ENCODE measurements at places on chromosomes 6 and 20. TPM values are rescaled to one million over a fixed set of nuclear protein-coding genes. Genes with fewer than 3 reads are reported as not detected.

DNA sequence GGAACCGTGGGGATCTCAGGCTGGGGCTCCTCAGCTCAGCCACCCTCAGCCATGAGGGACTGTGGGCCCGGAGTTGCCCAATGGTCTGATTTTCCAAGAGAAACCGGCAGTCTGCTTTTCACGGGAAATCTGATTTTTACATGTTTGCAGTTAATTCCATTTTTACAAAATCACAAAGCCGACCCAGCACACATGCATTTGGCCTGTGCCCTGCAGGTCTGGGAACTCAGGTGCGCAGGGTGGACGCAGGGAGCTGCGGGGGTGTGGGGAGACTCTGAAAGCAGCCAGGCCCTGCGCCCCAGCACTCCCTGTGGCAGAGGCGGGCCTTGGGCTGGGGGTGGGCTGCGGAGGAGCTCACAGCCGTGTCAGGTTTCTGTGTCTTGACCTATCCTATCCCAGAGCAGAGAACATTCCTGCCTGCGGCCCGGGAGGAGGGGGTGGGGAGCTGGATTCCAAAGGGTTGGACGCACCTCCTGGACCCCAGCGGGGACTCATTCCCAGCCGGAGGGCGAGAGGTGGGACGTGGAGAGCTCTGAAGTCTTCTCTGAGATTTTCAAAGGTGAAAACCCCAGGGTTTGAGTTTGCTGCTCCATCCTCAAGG lies 60.6 kb downstream of the ADNP start:
- DNase-seq: no peak

DNA sequence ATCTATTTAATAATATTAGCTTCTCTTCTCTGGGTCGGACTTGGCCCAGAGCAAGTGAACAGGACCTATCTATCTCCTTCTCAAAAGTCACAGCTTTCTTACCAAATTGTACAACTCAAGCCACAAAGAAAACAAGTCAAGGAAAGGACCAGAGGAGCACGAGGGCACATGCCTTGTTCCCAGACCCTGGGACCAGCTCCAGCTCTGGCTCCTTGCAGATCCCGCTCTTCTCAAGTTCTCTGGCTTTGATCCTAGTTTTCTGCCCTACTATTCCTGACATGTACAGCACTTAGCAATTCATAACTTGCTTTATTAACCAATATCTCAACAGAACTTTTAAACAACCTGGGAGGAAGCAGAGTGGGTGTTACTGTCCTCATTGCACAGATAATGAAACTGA lies 185.9 kb downstream of the ESR1 start:
- no peak for DNase-seq

- no peak for DNase-seq
These were observed 181.2 kb downstream of the FOXA2 start for GRCh38 chr20:22403022-22403631.

DNA sequence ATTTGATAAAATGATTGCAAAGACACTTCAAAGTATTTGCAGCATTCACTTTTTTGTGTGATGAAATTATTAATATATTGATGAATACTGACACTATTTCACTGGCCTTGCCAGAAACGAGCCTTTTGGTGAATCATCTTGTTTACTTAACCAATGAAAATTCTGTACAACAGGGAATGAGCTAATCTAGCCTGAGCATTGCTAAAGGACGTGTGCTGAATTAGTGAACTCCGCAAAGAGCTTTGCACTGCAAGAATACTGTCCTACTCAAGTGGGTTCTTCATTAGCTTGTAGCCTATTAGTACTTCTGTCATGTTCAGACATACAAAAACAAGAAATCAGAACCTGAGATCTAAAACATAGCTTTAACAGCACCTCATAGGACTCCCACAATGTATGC lies 172.0 kb upstream of the NRSN1 start:
- DNase-seq: no peak

DNA sequence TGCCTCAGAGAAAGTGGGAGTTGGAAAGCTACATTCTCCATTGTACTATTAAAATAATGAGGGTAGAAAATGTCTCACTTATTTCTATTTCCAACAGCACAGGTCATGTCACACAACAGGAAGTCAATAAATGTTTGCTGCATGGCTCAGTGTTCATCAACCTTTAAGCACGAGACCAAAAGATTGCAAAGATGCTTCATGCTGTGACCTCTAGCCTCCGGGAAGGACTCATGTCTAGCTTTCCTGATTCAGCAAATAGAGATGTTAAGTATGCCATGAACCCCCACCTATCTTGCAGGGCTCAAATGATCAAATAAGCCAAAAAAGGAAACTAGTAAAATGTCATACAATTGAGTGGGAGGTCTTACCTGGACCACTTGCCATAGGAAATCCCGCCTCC lies 57.4 kb downstream of the NCOA6 start:
- no peak for DNase-seq

DNA sequence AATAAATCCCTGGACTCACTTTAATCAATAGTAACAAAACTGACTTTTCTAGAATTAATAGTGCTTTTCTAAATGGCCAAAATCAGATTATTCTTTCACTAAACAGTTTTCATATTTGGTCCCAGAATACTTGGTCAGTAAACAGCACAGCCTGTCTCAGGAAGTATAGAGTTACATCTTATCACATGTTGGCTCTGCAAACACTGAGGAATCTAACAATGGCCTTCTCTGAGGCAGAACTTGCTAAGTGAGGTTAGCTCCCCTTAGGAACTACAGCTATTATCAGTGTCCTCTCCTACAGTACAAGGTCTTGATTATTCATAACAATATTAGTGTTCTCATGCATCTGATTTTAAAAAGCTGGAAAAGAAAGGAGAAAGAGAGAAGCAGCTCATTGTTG lies 1622.8 kb downstream of the HACE1 start:
- DNase-seq: no peak

Gene OXT
- polyA plus RNA-seq: not detected

Gene GABRR1
- polyA plus RNA-seq: not detected

Gene MRAP2
- 0.75 TPM for polyA plus RNA-seq

Gene COL20A1
- polyA plus RNA-seq: 0.93 TPM

Gene MMP24OS
- polyA plus RNA-seq: 45.6 TPM

Gene CNR1
- 0.79 TPM for polyA plus RNA-seq

Data from A549 (cell line).